Fibroblast of skin of left biceps (primary cell): ENCODE measurements at places on chromosomes 13 and 19.

DNA sequence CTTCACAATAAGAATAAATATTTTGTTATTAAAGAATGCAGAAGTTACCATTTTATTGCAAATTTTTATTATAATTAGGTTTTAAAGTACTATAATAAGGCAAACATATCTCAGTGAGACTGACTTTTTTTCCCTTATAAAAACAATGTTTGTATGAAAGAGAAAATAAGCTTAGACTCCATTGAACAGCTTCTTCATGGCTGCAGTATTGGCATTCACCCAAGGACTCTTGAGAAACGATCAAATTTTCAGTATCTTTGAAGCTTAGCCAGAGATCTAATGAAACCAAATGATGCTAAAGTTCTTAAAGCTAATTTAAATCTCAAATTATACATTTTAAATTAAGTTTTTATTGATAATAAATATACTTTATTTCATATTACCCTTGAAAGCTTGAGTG is 128.3 kb downstream of the GGACT start:
- no peak for DNase-seq

GRCh38 chr13:47114030-47114429 is 217.2 kb upstream of the HTR2A start:
- peak; percentile 56 for DNase-seq

GRCh38 chr13:101728615-101729014 is 276.1 kb downstream of the ITGBL1 start:
- DNase-seq: no peak

DNA sequence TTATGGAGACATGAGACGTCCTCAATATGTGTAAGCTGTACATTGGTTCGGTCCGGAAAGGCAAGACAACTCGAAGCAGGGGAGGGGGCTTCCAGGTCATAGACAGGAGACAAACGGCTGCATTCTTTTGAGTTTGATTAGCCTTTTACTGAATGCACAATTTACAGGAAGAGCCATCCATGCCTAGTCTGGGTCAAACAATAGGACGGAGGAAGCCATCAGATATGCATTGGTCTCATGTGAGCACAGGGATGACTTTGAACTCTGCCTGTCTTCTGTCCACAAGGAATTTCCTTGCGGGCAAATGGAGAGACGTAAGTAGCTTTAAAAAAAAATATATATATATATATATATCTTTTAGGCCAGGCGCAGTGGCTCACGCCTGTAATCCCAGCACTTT is 1.9 kb upstream of the CCNP start:
- DNase-seq: no peak

DNA sequence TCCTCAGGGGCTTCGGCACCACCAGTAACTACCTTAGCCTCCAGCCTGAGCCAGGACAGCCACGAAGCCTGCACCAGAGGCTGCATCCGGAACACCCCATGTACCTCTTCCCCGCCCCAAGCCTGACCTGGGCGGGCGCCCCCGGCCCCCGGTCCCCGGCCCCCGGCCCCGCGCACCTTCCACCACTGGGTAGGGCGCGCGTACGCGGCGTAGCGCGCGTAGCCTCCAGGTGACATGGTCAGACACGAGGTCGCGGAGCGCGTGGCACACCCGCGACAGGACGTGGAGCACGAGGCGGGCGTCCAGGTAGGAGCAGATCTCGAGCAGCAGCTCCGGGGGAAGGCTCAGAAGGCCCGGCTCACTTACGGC is 450 bp downstream of the FBXW9 start:
- DNase-seq: no peak

DNA sequence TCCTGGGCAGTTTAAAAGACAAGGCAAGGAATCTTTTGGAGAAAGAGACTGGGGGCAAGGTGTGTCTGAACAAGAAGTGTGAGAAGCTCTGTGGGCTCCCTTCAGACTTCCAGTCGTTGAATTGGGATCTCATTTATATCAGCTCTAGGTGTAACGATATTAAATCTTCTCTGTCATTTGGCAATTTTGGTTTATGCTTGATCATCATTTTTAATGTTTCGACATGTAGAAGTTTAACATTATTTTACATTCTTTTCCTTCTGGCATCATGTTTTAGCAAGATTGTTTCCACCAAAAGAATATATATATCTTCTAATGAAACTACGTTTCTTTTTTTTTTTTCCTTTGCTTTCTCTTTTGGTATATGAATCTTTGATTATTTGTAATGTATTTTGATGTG is 49.3 kb downstream of the USPL1 start:
- DNase-seq: no peak

- peak; percentile 25 for DNase-seq
Observed at GRCh38 chr13:26929971-26930730, 169.6 kb upstream of the GPR12 start.

DNA sequence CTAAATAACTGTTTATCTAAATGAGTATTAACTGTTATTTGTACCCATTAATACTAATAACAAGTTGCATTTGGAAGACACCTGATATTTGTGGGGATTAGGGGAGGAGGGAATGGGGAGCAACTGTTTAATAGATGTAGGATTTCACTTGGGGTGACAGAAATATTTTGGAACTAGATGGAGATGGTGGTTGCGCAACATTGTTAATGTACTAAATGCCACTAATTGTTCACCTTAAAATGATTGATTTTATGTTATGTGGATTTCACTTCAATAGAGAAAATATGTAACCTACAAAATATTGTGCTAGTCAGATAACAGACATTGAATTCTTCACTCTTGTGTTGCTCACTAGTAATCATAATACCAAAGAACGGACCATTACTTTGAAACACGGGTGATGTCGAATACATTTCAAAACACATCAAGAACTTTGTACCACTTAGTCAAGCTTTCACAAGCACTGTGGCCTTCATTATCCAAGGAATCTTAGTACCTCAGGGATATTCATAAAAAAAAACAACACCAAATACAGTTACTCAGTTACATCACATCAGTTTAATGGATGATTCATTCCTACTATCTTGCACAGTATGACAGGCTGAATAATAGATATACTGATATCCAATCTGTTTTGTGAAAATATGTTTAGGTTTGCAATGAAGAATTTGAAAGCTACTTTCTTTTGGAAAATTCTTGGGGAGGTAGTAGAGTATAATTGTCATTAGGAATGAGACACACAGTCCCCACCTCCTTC is 721.8 kb downstream of the PCDH9 start:
- no peak for DNase-seq

DNA sequence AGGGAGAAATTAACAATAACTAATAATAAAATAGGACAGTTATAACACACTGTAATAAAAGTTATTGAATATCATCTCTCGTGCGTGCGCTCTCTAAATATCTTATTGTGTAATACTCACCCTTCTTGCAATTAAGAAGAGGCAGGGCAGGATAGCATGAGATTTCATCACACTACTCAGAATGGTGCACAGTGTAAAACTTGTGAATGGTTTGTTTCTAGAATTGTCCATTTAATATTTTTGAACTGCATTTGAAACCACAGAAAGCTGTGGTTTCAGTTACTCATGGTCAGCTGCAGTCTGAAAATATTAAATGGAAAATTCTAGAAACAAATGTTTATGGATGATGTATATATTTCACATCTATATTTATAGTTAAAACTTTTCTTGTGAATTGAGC is 161.1 kb downstream of the DCT start:
- no peak for DNase-seq

GRCh38 chr19:13788991-13789390 is 6.3 kb upstream of the ZSWIM4 start:
- DNase-seq: peak; percentile 54

GRCh38 chr19:52275988-52276387 is 6.6 kb downstream of the ZNF766 start:
- no peak for DNase-seq

DNA sequence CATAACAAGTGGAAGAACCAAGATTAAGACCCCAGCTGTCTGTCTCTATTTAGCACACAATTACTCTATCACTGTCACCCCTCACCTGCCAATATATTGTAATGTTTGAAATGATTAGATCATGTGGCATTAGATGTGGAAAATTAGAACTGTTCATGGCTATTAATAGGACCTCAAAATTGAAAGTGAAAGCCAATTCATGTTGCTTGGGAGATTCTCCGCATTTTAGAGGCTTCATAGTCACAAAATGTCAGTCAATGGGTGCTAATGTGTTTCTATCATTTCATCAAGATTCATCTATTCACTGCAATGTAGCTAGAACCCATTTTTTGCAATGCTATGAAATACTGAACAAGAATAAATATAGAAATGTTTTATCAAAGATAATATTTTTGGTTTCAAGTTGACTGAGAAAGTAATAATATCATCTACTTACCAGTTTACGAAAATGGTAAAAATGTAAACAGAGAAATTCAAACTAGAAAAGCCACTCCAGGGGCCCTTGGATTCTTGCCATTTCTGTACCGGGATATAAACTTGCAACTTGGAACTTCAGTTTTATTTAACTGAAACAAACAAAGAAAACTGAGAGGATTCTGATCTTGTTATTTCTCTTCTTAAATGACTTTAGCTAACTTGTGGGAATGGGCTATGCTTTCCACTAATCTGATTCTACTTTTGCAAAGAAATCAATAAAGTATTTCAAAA is 388.6 kb downstream of the DCT start:
- DNase-seq: no peak
